Occipital lobe (tissue), 3 donors: ENCODE measurements at places on chromosomes 7 and 10. TPM values are rescaled to one million over a fixed set of nuclear protein-coding genes. Genes with fewer than 3 reads are reported as not detected.

Gene NPSR1
- total RNA-seq, result not detected

Gene LRRN3
- total RNA-seq, result 187 TPM

Gene SRRM3
- 6.7 TPM for total RNA-seq

Gene RELN
- total RNA-seq, result 34.2 TPM

Gene AP1S1
- 93.4 TPM for total RNA-seq

Gene HTR7
- total RNA-seq, result 8.0 TPM

Gene TFPI2
- 0.31 TPM for total RNA-seq

Gene POLD2
- 49.9 TPM for total RNA-seq

Gene PPP1R17
- 2.7 TPM for total RNA-seq

Gene GPR158
- total RNA-seq, result 6.1 TPM

Gene RAB19
- not detected for total RNA-seq

Gene CRHR2
- total RNA-seq, result 1.1 TPM

Gene C10orf53
- not detected for total RNA-seq

Gene POLR2J2
- total RNA-seq, result 3.1 TPM

Gene SH2B2
- 11.9 TPM for total RNA-seq

Gene SPDYE2
- not detected for total RNA-seq

Gene SFTPA2
- total RNA-seq, result not detected

Gene IFRD1
- total RNA-seq, result 90.5 TPM

Gene LRRC17
- 27.0 TPM for total RNA-seq

Gene MYO1G
- 0.47 TPM for total RNA-seq

Gene ASB15
- not detected for total RNA-seq

Gene APBB1IP
- 0.94 TPM for total RNA-seq

Gene NME8
- total RNA-seq, result not detected

Gene RBM33
- 41.6 TPM for total RNA-seq

Gene GRID2IP
- 1.2 TPM for total RNA-seq

Gene LRRC61
- total RNA-seq, result 11.7 TPM

Gene C10orf105
- under 0.01 TPM for total RNA-seq

Gene ZNF398
- total RNA-seq, result 25.7 TPM
